ENCODE measurements at places on chromosomes 2 and 18. TPM values are rescaled to one million over a fixed set of nuclear protein-coding genes. Genes with fewer than 3 reads are reported as not detected.

FSHR gene
- total RNA-seq = not detected

GRCh38 chr2:100822587-100823248 lies 2.8 kb downstream of the NPAS2 start:
- no peaks in the 10 kb centered on the region for H3K36me3 ChIP-seq
- no peak overlapping the region for H3K4me3 ChIP-seq
- DNase-seq = no peak
- H3K27me3 ChIP-seq = no peaks in the 10 kb centered on the region
- no peaks in the 10 kb centered on the region for H3K4me1 ChIP-seq
- H3K27ac ChIP-seq = no peak overlapping the region

AGXT gene
- total RNA-seq = not detected

GRCh38 chr2:19932928-19933327 lies 31.1 kb upstream of the TTC32 start:
- H3K27ac ChIP-seq = no peak overlapping the region
- no peaks in the 10 kb centered on the region for H3K4me1 ChIP-seq
- no peaks in the 10 kb centered on the region for H3K27me3 ChIP-seq

NT5DC4 gene
- total RNA-seq = not detected

GRCh38 chr18:46320297-46320696 lies 216.1 kb downstream of the HAUS1 start:
- no peak overlapping the region for H3K27ac ChIP-seq
- peak; percentile 62 for DNase-seq
- H3K4me3 ChIP-seq = no peak overlapping the region

SERPINB13 gene
- not detected for total RNA-seq

DNA sequence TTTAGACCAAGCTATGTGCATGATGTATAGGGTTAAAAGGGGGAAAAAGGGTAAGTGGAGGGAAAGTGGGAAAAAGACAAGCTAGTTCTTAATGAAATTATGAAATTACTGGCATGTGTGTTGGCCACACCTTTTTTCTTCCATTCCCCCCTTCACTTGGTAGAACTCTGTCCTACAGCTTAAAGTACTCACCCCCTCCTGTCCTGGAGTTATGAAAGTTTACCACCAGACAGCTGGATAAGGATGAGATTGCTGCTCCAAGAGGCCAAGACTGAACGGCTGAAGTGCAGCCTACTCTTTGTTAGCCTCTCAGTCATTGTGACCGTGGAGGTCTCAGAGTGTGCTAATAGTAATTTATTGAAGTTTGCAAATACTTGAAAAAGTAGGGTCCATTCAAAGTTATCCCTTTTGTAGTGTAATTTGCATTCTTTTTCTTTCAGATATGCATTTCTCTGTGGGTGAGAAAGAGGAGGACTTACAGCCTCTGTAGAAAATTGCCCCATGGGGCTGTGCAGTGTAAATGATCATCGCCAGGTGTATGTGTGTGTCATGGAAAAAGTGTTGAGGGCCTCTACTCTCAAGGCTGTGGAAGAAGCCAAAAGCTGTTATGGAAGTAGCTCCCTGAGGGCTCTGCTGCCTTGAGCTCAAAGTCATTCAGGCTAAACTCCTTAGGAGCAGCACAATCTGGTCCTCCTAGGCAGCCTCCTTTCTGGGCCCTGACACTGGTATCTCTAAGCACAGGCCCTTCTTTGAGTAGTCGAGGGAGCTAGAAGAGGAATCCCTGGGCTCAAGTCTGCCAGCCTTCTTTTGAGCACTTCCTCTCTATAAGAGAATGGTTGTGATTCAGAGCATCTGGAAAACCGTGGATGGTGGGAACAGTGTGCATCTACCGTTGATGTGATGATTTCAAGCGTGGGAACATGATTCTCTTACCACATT lies 46.2 kb downstream of the LHCGR start:
- no peak overlapping the region for H3K27ac ChIP-seq
- no peak overlapping the region for H3K4me3 ChIP-seq
- H3K4me1 ChIP-seq = no peaks in the 10 kb centered on the region
- no peaks in the 10 kb centered on the region for H3K27me3 ChIP-seq
- DNase-seq = no peak

ATG9A gene
- 25.9 TPM for total RNA-seq

DUSP2 gene
- 25.1 TPM for total RNA-seq

DNA sequence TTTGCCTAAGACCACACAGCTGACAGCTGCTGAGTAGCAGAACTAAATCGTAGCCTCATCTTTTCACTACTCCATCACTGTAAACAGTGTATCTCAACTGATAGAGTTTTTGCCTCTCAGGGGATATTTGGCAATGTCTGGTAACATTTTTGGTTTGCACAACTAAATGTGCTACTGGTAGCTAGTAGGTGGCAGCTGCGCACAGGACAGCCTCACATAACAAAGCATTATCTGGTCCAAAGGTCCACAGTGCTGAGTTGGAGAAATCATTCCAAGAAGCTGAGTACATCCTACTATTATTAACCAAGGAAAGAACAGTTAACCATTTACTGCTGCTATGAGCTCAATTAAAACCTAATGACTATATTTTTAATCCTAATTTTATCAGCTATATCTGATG lies 6.1 kb upstream of the CCDC102B start:
- H3K27ac ChIP-seq = no peak overlapping the region
- DNase-seq = no peak
- H3K4me3 ChIP-seq = no peak overlapping the region
- no peaks in the 10 kb centered on the region for H3K36me3 ChIP-seq

- no peaks in the 10 kb centered on the region for H3K27me3 ChIP-seq
- H3K4me1 ChIP-seq = no peaks in the 10 kb centered on the region
- H3K4me3 ChIP-seq = no peak overlapping the region
- H3K27ac ChIP-seq = no peak overlapping the region
- no peaks in the 10 kb centered on the region for H3K36me3 ChIP-seq
These were observed 79.2 kb upstream of the EPC2 start for GRCh38 chr2:148565272-148565894.

DNA sequence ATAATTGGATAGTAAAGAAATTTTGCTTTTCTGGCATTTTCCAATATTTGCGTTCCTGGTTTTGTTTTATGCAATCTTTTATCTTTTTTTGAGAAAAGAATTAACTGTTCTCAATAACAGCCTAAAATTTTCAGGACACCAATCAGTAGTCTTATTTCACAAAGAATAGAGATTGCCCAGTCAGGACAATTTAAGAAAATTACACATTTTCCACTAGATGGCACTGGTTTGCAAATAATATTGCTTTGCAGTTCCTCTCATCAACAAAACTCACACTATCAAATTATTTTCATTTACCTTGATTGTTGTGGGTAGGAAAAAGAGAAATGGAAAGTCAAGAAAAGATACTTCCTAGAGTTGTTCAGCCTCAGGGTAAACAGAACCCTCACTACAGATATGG lies 2.4 kb upstream of the RBM45 start:
- peaks cover 13% of the 10 kb centered on the region for H3K4me1 ChIP-seq
- DNase-seq = peak; percentile 82
- H3K27me3 ChIP-seq = no peaks in the 10 kb centered on the region
- no peaks in the 10 kb centered on the region for H3K36me3 ChIP-seq

DNA sequence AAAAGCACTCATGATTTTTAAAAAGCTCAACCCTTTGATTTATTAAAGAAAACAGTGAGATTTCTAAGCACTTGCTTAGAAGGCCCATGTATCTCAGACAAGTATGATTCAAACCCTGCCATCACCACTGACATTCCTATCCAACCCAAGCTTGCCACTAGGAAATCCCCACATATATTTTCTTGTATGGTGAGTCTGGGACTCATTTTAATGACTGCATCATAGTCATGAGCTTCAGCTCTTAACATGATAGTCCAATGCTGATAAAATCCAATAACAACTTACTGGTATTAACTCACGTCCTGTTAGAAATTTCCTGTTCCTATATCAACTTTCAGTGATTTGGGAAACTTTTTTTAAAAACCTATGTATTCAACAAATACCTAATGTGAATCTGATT lies 39.4 kb upstream of the NCKAP5 start:
- no peaks in the 10 kb centered on the region for H3K4me1 ChIP-seq
- no peak for DNase-seq
- no peaks in the 10 kb centered on the region for H3K27me3 ChIP-seq
- no peak overlapping the region for H3K27ac ChIP-seq
- H3K4me3 ChIP-seq = no peak overlapping the region

DNA sequence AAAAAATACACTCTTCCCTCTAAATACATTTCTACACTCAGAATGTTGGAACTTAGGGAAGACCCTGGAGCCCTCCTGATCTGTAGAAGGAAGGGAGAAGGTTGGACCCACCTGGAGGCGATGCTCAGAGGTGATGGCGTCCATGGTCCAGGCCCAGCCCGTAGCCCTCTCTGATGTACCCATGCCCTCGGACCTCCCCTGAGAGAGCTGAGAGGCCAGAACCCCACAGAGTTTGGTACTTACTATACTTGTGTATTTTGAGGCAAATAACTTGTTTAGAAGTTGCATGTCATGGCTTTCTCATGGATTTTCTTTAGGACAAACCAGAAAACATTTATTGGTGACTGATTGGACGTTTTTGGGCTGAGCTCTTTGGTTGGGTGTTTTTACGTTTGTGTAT lies 10.5 kb downstream of the CTDP1 start:
- peaks cover 7% of the 10 kb centered on the region for H3K36me3 ChIP-seq
- H3K4me1 ChIP-seq = no peaks in the 10 kb centered on the region
- no peak for DNase-seq
- H3K27ac ChIP-seq = no peak overlapping the region
- H3K27me3 ChIP-seq = no peaks in the 10 kb centered on the region
- no peak overlapping the region for H3K4me3 ChIP-seq

C1GALT1C1L gene
- total RNA-seq = not detected

DNA sequence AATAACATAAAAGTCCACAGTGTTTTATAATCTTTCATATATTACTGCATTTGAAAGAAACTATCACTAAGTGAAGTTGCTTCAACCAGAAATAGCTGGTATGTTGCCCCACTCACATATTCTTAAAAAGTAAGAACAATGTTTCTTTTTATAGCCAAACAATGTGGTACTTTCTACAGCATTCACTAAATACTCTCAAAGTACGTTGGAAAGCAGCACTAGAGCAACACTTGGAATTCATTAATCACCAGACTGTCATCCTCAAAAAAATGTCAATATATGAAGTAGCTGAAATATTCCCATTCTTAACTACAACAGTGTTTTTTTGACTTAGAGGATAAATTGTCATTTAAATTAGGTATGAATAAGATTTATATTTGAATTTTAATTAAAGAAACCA lies 32.8 kb downstream of the COBLL1 start:
- no peak overlapping the region for H3K4me3 ChIP-seq
- no peaks in the 10 kb centered on the region for H3K4me1 ChIP-seq
- DNase-seq = no peak
- no peaks in the 10 kb centered on the region for H3K27me3 ChIP-seq

DNA sequence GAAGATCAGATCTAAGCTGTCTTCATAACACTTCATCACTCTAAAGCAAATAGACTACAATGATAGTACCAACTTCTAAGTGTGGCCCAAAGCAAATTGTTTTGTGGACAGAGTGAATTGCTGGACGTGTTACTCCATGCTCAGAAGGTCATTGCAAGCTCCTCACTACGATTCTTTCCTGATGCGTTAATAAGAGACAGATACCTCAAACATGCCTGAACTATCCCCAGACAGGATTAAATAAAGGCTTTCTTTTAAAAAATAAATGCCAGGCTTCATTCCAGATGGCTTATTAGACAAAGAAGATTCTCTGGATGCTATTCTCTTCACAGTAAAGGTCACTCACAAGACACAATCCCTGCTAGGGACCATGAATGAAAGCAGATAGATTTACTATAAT lies 621.2 kb downstream of the DCDC2C start:
- DNase-seq = no peak
- H3K4me1 ChIP-seq = no peaks in the 10 kb centered on the region
- H3K4me3 ChIP-seq = no peak overlapping the region
- no peaks in the 10 kb centered on the region for H3K27me3 ChIP-seq
- no peak overlapping the region for H3K27ac ChIP-seq

DNA sequence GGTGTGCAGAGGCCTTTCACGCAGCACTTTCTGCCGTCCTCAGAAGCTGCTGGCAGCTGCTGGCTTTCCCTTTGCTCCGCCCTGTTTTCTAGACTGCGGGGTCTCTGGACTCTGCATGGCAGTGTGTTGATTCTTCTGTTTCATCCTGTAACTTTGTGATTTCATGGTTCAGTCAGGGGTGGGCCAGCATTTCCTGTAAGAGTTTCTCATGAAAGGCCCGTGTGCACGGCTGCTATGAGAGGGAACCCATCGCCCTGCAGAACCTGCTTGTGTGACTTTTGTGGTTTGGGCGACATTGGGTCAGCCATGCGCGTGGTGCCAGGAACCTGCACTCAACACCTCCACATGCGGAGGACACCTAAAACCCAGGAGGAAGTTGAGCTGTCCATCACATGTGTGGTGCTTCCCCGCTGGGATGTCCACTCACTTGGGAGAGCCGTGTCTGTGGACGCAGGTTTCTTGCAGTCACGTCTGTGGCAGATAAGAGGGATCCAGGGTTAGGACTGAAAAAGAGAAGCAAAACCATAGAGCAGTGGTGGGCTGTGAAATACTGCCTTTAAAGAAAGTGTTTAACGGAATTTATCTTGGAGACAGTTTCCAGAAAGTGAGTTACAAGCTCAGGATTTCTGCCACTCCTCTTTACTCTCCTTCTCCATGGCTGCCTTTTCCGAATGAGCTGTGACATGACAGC lies 167.3 kb upstream of the ALKAL2 start:
- H3K27me3 ChIP-seq = no peaks in the 10 kb centered on the region
- no peak overlapping the region for H3K27ac ChIP-seq
- no peak for DNase-seq
- no peak overlapping the region for H3K4me3 ChIP-seq

POTEE gene
- total RNA-seq = 1.5 TPM

- H3K27ac ChIP-seq = peak overlapping the region; percentile 8
- no peaks in the 10 kb centered on the region for H3K36me3 ChIP-seq
- DNase-seq = no peak
- no peaks in the 10 kb centered on the region for H3K27me3 ChIP-seq
- H3K4me1 ChIP-seq = peaks cover 64% of the 10 kb centered on the region
- H3K4me3 ChIP-seq = no peak overlapping the region
These were observed 46.6 kb upstream of the SERTAD2 start for GRCh38 chr2:64700133-64700809.

DNA sequence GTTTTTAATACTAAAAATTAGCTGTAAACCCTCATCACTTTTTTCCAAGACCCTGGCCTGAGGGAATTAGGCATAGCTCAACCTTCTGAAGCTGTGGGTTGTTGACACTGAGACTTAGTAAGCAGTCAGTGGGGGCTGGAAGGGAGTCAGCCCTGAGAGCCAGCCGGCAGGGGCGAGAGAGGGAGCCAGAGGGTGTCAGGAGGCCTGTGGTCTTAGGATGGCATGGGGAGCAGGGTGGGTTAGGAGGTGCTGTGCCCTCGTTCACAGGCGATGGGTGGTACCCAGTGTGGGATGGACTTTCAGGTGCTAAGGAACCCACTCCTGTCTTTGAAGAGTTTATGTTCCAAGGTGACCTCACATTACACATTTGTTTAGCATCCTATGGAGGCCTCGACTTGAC lies 49.3 kb downstream of the IL1RL2 start:
- H3K36me3 ChIP-seq = no peaks in the 10 kb centered on the region
- H3K27me3 ChIP-seq = no peaks in the 10 kb centered on the region
- no peak overlapping the region for H3K4me3 ChIP-seq
- no peaks in the 10 kb centered on the region for H3K4me1 ChIP-seq
- H3K27ac ChIP-seq = no peak overlapping the region
- DNase-seq = no peak

GRCh38 chr2:232842689-232843088 lies 27.4 kb upstream of the SNORC start:
- H3K27me3 ChIP-seq = no peaks in the 10 kb centered on the region
- H3K36me3 ChIP-seq = peaks cover 42% of the 10 kb centered on the region
- peaks cover 13% of the 10 kb centered on the region for H3K4me1 ChIP-seq
- no peak overlapping the region for H3K27ac ChIP-seq

ABCB11 gene
- not detected for total RNA-seq
